B cell (primary cell): ENCODE measurements at places on chromosomes 6 and 20.

- no peak for DNase-seq
Measured at GRCh38 chr20:37943501-37944455, 40.9 kb downstream of the VSTM2L start.

GRCh38 chr6:45571159-45571558 lies 193.4 kb upstream of the SUPT3H start:
- DNase-seq: no peak

DNA sequence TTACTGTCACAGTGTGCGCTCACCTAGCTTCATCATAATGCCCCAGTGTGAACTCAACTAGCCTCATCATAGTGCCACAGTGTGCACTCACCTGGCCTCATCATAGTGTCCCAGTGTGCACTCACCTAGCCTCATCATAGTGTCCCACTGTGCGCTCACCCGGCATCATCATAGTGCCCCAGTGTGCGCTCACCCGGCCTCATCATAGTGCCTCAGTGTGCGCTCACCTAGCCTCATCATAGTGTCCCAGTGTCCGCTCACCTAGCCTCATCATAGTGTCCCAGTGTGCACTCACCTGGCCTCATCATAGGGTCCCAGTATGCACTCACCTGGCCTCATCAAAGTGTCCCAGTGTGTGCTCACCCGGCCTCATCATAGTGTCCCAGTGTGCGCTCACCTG lies 10.6 kb downstream of the TMEM242 start:
- peak; percentile 31 for DNase-seq

DNA sequence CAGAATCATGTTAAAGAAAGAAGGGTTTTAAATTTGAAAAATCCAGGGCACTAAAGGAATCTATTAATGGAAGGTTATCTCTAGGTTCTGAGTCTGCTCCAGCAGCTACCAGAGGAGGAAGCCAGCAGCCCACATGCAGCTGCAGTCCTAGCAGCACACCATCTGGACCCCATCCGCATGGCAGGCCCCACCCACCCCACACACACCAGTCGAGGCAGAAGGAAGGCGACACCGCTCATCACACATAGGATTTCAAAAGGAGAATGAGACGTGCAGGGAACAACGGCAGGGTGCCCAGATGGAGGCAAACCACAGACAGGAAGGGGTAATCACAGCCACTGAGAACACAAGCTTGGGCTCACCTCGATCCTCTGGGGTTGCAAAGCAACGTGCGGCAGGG lies 78.9 kb downstream of the GINS1 start:
- DNase-seq: no peak

DNA sequence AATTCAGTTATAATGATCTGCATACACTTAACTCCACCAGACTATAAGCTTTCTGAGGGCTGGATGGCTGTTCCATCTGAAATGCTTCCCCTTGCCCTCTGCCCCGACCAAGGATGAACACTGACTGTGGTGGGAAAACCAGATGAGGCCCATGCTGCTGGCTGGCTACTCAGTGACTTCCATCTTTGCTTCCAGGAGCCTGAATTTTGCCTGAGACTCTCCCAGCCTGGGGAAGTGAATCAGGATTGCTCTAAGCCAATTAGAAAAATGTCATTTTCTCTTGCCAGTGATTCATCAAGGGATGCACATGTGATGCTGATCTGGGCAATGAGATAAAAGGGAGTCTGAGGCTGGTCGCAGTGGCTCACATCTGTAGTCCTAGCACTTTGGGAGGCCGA lies 1.7 kb upstream of the TOMM34 start:
- no peak for DNase-seq

DNA sequence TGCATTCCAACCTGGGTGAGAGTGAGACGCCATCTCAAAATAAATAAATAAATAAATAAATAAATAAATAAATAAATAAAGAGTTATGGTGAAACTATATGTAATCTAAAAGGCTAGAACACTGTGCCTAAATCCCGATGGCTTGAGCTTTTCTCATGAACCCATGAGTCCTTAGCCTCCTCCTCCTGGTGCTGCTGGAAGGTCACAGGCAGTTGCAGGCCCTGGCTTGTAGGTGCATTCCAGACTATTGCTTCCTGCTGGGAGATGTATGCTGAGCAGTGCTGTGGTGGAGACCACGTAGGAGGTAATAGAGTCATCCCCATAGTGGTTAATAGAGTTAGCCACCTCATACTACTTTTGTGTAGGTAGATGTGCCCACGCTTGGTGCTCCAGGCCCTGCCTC lies 12.5 kb downstream of the PTK7 start:
- no peak for DNase-seq

- no peak for DNase-seq
Measured at GRCh38 chr6:140774080-140774505, 1358.6 kb upstream of the GJE1 start.
